ENCODE measurements at places on chromosomes 16 and 17. TPM values are rescaled to one million over a fixed set of nuclear protein-coding genes. Genes with fewer than 3 reads are reported as not detected.

Gene NAGPA
- total RNA-seq: 50.6 TPM

- DNase-seq: no peak
Measured at GRCh38 chr16:67399218-67399733, 6.0 kb upstream of the TPPP3 start.

GRCh38 chr17:14310605-14311004 lies 9.7 kb downstream of the HS3ST3B1 start:
- DNase-seq: no peak

GRCh38 chr16:55478827-55479429 lies at the start of gene MMP2:
Gene MMP2 (plus strand): TSS chr16:55479198. CDS start chr16:55479480, 282 bp downstream.
- DNase-seq: peak; percentile 89
